CD4-positive, alpha-beta memory T cell (primary cell): ENCODE measurements at places on chromosomes 4 and X.

DNA sequence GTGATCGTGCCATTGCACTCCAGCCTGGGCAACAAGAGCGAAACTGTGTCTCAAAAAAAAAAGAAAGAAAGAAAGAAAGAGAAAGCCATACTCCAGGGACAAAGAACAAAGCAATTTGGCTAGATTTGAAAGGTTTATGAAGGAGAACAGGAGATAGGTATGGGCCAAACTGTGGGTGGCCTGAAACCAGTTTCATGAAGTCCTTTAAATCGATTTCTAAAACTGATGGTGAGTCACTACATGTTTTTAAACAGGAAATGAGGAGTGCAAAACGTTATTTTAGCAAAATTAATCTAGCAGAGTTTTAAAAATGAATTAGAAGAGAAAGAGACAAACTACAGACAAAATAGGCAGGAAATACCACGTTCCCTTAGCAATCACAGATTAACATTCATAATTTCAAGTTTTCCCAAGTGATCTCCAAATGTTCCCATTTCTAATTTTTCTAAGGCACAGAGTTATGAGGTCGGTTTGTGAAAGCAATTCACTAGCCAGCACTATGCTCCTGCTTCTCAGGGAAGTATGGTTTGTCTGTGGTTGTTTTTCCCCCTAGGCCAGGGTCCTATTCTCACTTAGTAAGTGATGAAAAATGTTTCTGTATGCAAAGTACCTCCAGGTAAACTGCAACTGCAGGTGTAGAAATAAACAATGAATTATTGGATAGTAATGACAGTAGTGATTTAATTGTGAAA is 190.6 kb downstream of the PPP3CA start:
- DNase-seq, result no peak

- DNase-seq, result no peak
These were observed 74.6 kb downstream of the CC2D2A start for GRCh38 chr4:15544248-15544729.

GRCh38 chr4:85747882-85748491 is 273.0 kb downstream of the ARHGAP24 start:
- DNase-seq, result peak; percentile 0

- no peak for DNase-seq
These were observed 11.5 kb downstream of the SMAD1 start for GRCh38 chr4:145493166-145493565.

GRCh38 chrX:71253253-71254091 is 468 bp downstream of the ZMYM3 start:
- peak; percentile 44 for DNase-seq

DNA sequence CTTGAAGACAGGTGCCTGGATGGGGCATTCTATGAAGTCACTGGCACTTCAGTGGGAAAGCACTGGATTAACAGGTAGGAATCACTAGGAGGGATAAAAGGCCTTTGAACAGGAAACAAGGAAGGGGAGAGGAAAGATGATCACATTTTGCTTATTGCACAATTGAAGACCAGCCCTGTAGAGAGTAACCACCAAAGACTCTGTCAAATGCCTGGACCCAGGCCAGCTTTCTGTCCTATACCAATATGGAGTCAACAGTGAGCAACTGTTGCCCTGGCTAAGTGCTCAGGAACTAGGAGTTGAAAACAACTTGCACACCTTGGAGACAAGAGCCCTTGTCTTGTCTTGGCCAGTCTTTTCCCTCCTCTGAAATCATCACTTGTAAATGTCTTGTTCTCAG is 14.1 kb upstream of the RTL3 start:
- DNase-seq, result no peak

DNA sequence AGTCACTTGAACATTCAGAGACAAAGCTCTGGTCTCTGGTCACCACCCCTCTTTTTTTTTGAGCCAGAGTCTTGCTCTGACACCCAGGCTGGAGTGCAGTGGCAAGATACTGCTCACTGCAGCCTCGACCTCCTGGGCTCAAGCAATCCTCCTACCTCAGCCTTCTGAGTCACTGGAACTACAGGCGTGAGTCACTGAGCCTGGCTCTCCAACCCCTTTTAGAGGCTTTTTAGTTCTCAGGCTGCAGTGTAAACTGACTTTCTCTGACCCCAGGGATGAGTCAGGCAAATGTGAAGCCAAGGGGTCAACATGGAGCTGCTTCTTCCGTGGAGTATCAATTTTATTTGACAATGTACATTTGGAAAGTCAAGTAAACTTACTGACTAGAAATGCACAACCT is 229.2 kb downstream of the PTTG2 start:
- no peak for DNase-seq

GRCh38 chrX:141341341-141341740 is 99.0 kb upstream of the SPANXC start:
- no peak for DNase-seq

GRCh38 chr4:88008122-88008742 is 797 bp downstream of the PKD2 start:
- no peak for DNase-seq

- DNase-seq, result no peak
These were observed 460.3 kb downstream of the SPRY1 start for GRCh38 chr4:123856689-123857545.

GRCh38 chr4:123802933-123803332 is 406.3 kb downstream of the SPRY1 start:
- DNase-seq, result no peak

DNA sequence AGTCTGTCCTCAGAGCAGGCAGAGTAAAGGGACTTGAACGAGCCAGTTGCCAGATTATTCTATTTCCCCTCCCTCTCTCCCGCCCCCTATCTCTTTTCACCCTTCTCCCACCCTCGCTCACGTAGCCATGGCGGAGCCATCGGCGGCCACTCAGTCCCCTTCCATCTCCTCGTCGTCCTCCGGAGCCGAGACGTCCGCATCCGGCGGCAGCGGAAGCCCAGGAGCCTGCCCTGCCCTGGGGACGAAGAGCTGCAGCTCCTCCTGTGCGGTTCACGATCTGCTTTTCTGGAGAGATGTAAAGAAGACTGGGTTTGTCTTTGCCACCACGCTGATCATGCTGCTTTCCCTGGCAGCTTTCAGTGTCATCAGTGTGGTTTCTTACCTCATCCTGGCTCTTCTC is 106.2 kb upstream of the SMAD1 start:
- DNase-seq, result no peak

DNA sequence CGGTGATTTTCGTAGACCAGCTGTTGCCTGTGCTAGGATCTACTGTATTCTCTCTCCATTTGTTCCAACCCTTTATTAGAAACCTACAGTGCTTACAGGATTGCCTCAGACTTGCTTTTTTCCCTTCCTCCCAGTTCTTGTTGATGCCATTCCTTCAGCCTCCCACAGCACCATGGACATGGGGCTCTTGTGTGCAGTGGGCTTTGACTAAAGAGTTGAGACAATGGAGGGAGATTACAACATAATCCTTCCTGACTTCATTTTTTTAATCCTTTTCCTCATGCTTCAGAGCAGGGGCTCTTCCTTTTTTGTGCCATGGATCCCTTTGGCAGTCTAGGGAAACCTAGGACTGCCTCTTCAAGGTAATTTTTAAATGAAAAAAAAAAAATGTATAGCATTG is 92.1 kb downstream of the BMPR1B start:
- no peak for DNase-seq

- DNase-seq, result no peak
These were observed 109.6 kb downstream of the PACRGL start for GRCh38 chr4:20809812-20810211.

- peak; percentile 37 for DNase-seq
These were observed 32.4 kb upstream of the THOC2 start for GRCh38 chrX:123764967-123765871.
